ENCODE measurements at places on chromosomes 12 and 14.

GRCh38 chr12:115872212-115872611 lies 405.3 kb downstream of the MED13L start:
- DNase-seq: no peak

- DNase-seq: no peak
Observed at GRCh38 chr14:103451401-103451800, 66.2 kb downstream of the MARK3 start.

- no peak for DNase-seq
Observed at GRCh38 chr12:101305226-101305779, 25.4 kb downstream of the UTP20 start.

DNA sequence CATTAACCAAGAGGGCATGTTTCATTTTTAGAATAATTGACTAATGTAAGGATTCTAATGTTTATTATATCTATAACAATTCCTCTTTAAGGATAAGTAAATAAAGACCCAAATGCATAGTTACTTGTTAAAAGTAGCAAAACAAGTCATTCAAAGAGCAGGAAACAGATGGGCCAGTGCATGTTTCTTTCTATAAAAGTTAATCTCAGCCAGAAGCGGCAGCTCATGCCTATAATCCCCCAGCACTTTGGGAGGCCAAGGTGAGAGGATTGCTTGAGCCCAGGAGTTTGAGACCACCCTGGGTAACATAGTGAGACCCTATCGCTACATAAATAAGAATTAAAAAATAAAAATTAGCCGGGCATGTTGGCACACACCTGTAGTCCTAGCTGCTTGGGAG lies 391.0 kb upstream of the RGS6 start:
- no peak for DNase-seq

GRCh38 chr14:87005280-87005679 lies 987.7 kb downstream of the GALC start:
- no peak for DNase-seq
